ENCODE measurements at places on chromosomes 6 and 20.

DNA sequence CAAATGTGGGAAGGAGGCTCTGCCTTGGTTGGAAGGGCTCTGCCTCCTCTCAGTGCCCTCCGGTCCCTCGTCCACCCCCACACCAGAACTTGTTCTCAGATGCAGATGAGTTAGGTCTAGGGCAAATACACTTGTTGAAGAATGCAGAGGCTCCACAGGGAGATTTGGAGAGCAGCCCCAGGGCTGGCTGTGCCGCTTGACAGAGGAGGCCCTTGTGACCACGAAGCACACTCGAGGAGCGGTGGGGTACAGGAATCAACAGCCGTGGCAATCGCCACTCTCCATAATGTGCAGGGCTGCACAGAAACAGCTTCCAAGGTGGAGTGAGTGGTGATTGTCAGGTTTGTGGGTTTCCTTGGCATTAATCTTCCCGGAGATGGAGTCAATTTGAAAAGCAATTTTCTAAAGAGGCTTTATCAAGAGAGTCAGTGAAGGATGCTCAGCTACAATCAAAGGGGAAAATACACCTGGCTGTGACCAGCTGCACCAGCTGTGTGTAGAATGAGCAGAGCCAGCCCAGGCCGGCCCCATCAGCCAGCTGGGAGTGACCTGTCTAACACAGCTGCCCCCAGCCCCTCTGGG lies 59.5 kb downstream of the BFSP1 start:
- no peak for DNase-seq

GRCh38 chr6:79404677-79405076 lies 132.6 kb downstream of the LCA5 start:
- no peak for DNase-seq

- DNase-seq = no peak
Observed at GRCh38 chr6:156021746-156022396, 566.2 kb upstream of the NOX3 start.

- no peak for DNase-seq
Observed at GRCh38 chr6:109867970-109868358, 110.1 kb upstream of the GPR6 start.

- no peak for DNase-seq
Observed at GRCh38 chr6:149680503-149680902, 32.0 kb upstream of the KATNA1 start.

DNA sequence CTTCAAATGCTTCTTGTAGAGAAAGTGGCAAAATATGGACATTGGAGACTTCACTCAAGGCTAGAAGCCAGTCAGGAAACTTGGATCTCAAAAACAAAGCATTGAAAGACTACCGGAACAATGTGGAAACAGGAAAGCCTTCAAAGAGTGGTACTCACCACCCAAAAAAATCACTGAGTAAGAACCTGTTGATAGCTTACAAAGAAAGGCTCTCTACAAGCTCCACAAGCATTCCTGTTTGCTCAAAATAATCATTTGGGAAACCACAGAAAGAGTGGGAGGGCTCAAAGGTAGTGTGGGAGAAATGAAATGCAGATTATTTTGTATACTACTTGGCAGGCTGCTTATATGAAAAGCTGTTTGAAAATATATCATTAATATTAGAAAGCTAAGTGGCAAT lies 9.5 kb upstream of the DST start:
- no peak for DNase-seq
